SK-N-SH (cell line): ENCODE measurements at places on chromosomes 7 and 10. TPM values are rescaled to one million over a fixed set of nuclear protein-coding genes. Genes with fewer than 3 reads are reported as not detected.

- no peak for DNase-seq
- H3K27ac ChIP-seq: no peak overlapping the region
- H3K4me3 ChIP-seq: no peak overlapping the region
- no peaks in the 10 kb centered on the region for H3K27me3 ChIP-seq
- H3K4me1 ChIP-seq: peaks cover 2% of the 10 kb centered on the region
These were observed 93.5 kb downstream of the CREM start for GRCh38 chr10:35219891-35220890.

DNA sequence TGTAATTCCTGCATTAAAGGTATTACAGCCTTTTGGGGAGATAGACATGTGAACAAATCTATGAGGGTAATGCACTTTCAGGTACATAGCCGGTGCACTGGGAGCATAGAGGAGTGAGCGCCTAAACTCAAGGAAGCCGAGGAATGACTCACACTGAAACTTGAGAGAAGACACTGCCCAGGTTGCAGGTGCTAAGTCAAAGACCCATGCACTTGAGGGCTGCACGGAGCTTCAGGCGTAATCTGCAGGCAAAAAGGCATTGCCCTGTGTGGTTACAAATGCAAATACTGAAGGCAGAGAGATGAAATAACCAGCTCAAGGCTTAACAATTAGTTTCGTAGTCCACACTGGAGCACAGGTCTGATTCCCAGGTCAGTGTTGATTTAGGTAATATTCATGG is 51.0 kb upstream of the OSBPL3 start:
- DNase-seq: no peak
- H3K27ac ChIP-seq: no peak overlapping the region
- no peaks in the 10 kb centered on the region for H3K36me3 ChIP-seq
- H3K4me1 ChIP-seq: no peaks in the 10 kb centered on the region; the same call in 1 of the 2 replicates
- H3K27me3 ChIP-seq: no peaks in the 10 kb centered on the region
- no peak overlapping the region for H3K4me3 ChIP-seq

DNA sequence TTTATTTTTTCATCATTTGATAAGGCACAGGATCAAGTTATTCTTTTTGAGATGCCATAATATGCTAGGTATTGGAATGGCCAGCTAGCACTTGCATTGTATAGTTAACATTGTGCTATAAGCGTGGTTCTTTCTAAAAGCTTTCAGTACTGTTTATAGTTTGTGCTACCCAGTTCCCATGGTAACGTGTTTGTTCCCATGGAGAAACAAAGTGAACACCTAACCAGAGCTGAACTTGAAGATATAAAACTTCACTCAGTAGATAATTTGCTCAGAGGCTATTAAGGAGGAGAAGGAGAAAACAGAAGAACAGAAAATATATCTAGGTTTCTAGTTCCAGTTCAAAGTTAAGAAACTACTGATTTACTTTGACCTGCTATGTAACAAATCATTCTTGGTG is 23.6 kb upstream of the ITGB8 start:
- no peaks in the 10 kb centered on the region for H3K36me3 ChIP-seq
- H3K4me3 ChIP-seq: no peak overlapping the region
- no peak overlapping the region for H3K27ac ChIP-seq
- no peaks in the 10 kb centered on the region for H3K27me3 ChIP-seq
- DNase-seq: no peak
- peaks cover 16% of the 10 kb centered on the region; the same call in 1 of the 2 replicates for H3K4me1 ChIP-seq

DNA sequence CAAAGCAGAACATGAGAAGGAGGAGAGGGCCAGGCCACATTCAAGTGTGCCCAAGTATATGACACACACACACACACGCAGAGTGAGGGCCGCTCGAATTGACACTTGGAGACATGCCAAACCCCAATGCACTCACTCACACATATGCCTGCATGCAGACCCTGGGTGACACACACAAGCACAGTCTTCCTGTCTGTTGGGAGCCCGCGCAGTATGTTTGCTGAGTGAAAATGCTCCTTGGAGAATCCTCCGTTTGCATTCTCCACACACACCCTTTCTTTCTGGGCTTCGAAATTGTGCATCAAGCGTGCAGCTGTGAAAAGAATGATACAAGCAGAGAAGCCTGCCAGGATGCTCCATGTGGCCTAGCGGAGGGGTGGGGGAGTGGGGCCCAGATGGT is 120.9 kb downstream of the PLXNA4 start:
- H3K36me3 ChIP-seq: no peaks in the 10 kb centered on the region
- H3K4me3 ChIP-seq: no peak overlapping the region
- H3K27ac ChIP-seq: peak overlapping the region; percentile 26; the same call in 1 of the 2 replicates
- no peaks in the 10 kb centered on the region for H3K27me3 ChIP-seq
- H3K4me1 ChIP-seq: peaks cover 26% of the 10 kb centered on the region
- no peak for DNase-seq

DNA sequence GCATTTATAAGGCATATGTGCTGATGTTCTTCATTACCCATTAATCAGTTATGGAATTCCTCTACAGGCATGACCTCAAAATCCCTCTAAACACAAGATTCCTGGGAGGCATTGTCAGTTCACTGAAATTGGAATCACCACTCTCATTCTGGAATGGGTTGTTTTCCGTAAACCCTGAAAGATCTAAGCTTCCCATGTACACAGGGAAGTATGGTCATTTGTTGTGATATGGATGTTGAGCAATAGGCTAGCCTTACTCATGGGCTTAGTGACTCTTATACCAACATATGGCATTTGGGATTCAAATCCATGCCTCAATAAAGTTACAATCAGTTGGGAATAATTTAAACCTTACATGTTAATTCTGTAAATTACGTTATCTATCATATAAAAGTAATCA is 258.0 kb downstream of the XPNPEP1 start:
- no peak for DNase-seq
- no peak overlapping the region for H3K27ac ChIP-seq
- no peaks in the 10 kb centered on the region for H3K27me3 ChIP-seq

DNA sequence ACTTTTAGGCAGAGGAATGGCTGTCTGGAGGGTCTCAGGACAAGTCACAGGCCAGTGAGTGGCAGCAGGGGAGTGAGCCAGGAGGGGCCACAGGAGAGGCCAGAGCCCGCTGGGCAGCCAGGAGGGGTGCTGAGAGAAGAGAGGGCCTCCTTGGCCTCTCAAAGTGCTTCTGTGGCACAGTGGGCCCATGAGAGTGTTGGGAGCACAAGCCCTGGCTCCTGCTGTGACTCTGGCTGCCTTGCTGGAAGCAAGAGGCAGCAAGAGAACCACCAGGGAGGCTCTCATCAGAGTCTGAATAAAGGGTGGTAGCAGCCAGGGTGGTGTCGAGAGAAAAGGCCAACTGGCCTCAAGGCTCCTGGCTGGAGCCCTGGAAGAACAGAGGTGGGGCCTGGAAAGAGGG is 91.1 kb downstream of the VOPP1 start:
- H3K27ac ChIP-seq: no peak overlapping the region
- DNase-seq: no peak
- H3K36me3 ChIP-seq: peaks cover 6% of the 10 kb centered on the region
- H3K4me3 ChIP-seq: no peak overlapping the region
- no peaks in the 10 kb centered on the region for H3K27me3 ChIP-seq

- DNase-seq: no peak
- H3K4me3 ChIP-seq: no peak overlapping the region
- H3K4me1 ChIP-seq: no peaks in the 10 kb centered on the region
These were observed 722.7 kb downstream of the XPNPEP1 start for GRCh38 chr10:109200646-109201045.

DNA sequence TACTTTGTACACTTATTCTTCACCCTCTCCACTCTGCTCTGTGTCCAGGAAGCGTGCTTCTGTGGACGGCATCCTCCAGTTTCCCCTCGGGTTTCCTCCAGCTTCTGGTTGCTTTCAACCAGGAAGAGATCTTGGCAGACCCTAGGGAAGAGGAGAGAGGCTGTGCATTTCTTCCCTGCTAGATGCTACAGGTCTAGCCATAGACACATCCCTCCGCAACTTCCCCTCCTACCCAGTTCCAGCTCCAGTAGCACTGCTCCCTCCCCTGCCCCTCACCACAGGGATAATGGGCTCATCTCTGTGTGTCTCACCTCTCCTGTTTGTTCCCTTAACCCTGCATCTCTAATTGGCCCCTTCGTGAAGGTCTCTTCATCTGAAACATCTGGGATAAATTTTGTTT is 16.3 kb downstream of the TLL2 start:
- no peaks in the 10 kb centered on the region for H3K27me3 ChIP-seq
- H3K4me1 ChIP-seq: no peaks in the 10 kb centered on the region
- H3K36me3 ChIP-seq: no peaks in the 10 kb centered on the region
- no peak overlapping the region for H3K27ac ChIP-seq
- no peak for DNase-seq

- H3K4me3 ChIP-seq: no peak overlapping the region
- no peak for DNase-seq
- H3K4me1 ChIP-seq: peaks cover 8% of the 10 kb centered on the region; the same call in 1 of the 2 replicates
- no peaks in the 10 kb centered on the region for H3K27me3 ChIP-seq
These were observed 6.1 kb downstream of the ZNF789 start for GRCh38 chr7:99478464-99479440.

DNA sequence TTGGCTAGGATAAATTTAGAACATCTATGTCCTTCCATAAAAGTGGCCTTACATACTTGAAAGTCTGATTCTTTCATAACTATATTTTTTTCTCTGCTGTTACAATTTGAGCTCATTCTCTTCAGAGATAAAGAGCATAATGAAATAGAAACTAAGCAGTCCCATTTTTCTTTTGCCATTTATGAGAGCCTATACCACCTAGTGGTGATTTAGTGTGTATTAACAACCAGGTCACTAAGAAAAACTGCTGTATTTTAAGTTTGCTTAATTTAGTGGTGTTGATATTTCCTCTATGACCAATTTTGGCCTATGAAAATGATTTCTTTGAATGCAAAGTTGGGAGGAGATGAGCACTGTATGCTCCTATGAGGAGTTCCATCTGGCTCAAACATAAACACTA is 88.7 kb upstream of the ZWINT start:
- no peak overlapping the region for H3K4me3 ChIP-seq
- DNase-seq: no peak
- H3K27me3 ChIP-seq: no peaks in the 10 kb centered on the region
- no peak overlapping the region for H3K27ac ChIP-seq

DNA sequence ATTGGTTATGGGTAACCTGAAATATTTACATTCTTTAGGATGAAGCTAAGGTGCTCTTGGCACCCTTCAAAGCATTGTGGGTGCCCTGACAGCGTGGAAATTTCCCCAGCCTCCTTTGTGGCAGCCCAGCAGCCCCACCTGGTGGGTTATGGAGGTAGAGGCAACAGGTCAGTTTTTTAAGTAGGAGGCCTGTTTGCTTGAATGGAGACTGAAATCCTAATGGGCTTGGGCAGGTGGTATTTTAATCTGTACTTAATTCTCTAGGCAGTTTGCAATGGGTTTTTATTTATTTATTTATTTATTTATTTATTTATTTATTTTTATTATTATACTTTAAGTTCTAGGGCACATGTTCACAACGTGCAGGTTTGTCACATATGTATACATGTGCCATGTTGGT is 139.4 kb downstream of the EPC1 start:
- DNase-seq: peak; percentile 42
- H3K27me3 ChIP-seq: no peaks in the 10 kb centered on the region
- H3K36me3 ChIP-seq: no peaks in the 10 kb centered on the region
- H3K27ac ChIP-seq: no peak overlapping the region
- no peak overlapping the region for H3K4me3 ChIP-seq

GRCh38 chr10:60816628-60817397 is 38.5 kb downstream of the CDK1 start:
- DNase-seq: peak; percentile 68
- H3K4me1 ChIP-seq: peaks cover 32% of the 10 kb centered on the region
- H3K4me3 ChIP-seq: no peak overlapping the region
- H3K27me3 ChIP-seq: no peaks in the 10 kb centered on the region

- H3K4me1 ChIP-seq: peaks cover 7% of the 10 kb centered on the region
- H3K27me3 ChIP-seq: no peaks in the 10 kb centered on the region
- no peak for DNase-seq
- no peak overlapping the region for H3K4me3 ChIP-seq
- peaks cover 26% of the 10 kb centered on the region for H3K36me3 ChIP-seq
These were observed 31.3 kb downstream of the RABGEF1 start for GRCh38 chr7:66771795-66772194.

Gene TMEM273
- not detected in 2 replicates for polyA plus RNA-seq

Gene FFAR4
- not detected in 2 replicates for polyA plus RNA-seq

Gene GBX1
- not detected in 2 replicates for polyA plus RNA-seq

Gene ANKRD2
- polyA plus RNA-seq: 0.72 and 0.99 TPM in 2 replicates

Gene FOXI2
- polyA plus RNA-seq: not detected in 2 replicates
